ENCODE measurements at places on chromosomes 12 and 14.

DNA sequence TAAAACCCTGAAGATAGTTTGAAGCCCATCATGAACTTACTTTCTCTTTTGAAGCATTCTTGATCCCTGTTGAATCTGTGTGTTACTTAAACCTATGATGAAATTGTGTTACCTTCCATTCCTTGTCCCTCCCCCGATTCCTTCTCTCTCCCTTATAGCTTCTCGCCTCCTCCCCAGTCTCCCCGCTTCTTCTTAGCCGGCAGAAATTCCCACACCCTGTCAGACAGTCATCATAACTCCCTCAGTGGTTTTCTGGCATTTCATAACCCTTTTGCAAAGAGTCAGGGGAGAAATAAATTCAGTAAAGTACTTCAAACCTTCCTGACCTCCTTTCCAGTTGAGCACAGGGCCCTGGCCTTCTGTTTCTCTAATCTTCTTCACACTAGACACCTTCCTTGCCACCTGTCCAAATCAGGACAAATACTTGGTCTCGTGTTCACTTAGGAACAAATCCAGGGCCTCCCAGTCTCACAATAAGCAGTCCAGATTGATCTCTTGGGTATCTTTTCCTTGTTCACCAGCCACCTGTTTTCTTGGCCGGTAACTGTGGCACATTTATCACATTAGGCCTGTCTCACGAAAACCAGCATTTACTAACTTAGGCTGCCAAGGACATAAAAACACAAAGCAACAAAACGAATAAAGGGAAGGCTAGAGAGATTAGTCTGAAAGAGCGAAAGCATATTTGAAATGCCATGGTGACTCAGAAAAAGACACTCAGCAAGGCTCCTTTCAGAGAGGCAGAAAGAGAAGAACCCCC, 355.9 kb downstream of the TMTC2 start:
- DNase-seq: no peak

DNA sequence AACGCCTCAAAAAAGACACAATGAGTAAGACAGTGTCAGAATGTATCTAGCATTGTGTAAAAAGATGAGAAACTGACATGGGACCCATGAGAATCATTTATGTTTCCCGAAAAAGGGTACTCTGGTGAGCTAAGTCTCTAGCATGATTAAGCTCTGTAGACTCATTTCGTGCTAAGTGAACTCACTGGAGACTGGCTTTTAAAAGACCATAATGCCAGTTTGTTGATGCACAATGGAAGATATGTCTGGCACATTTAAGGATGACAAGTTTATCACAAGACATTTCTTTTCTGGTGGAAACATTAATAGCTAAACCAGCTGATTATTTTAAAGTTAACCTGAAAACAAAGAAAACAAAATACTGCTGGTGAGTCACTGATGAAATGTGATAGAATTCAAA, 233.5 kb downstream of the SLC2A13 start:
- no peak for DNase-seq

- no peak for DNase-seq
Measured at GRCh38 chr12:6956021-6956727, 5.0 kb downstream of the PTPN6 start.

- no peak for DNase-seq
Measured at GRCh38 chr12:42617622-42618021, 28.1 kb upstream of the PRICKLE1 start.

DNA sequence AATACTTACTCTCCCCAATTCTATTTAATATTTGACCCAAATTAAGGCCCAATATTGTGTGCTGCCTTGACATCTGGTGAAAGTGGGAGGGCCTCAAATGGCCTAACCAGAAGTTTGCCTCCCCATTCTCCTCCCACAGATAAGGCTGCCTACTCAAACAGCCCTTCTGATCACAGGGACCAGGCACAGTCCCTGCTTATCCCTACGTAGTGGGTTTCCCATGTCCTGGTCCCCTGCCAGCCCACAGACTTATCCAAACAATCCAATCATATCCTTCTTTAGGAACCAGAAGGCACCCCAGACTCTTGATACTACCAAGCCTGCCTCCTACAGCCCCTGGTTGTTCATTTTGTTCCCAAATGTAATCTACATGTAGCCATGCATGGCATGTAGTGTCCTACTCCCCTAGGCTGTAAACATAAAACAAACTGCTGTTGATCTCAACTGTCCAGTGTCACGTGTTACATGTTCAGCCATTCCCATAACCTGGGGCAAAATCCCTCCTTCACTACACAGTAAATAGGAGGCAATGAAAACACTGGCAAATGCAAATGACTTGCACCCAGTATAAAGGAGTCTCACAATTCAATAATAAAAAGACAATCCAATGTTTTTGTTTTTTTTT, 49.3 kb downstream of the EEA1 start:
- no peak for DNase-seq

DNA sequence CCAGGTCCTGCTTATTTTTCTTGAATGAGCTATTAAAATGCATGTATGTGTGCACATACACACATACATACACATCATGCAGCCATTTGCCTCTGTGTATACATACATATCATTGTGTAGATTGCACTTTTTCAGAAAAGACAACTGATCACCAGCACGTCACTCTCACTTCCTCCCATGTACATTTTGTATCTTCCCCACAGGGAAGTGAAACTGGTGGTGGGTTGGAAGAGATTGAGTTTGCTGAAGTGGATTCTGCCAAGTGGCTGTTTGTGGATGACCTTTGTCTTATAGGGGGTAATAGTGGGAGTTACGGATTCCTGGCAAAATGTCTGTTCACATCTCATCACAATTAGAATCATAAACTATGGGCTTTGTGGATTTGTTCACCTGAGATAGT, 448.6 kb downstream of the RAD51B start:
- no peak for DNase-seq

- DNase-seq: no peak
Measured at GRCh38 chr12:116539905-116540482, 19.2 kb upstream of the MAP1LC3B2 start.

GRCh38 chr12:778615-779014, 26.2 kb downstream of the WNK1 start:
- DNase-seq: no peak

DNA sequence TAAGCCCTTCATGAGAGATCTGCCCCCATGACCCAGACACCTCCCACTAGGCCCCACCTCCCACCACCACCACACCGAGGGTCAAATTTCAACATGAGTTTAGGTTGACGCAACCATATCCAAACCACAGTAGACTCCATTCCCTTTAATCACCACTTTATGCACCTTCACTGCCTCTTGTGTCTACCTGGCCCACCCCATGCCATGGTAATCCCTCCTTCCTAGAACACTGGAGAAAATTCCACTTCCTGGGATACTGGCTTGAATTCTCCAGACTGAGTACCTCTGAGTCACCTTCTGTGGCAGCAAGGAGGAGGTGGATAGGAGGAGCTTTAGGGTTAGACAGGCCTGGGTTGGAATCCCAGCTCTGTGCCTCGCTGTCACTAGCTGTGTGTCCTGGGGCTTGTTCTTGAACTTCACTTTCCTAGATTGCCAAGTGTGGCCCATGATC, 26.1 kb upstream of the CIPC start:
- no peak for DNase-seq

DNA sequence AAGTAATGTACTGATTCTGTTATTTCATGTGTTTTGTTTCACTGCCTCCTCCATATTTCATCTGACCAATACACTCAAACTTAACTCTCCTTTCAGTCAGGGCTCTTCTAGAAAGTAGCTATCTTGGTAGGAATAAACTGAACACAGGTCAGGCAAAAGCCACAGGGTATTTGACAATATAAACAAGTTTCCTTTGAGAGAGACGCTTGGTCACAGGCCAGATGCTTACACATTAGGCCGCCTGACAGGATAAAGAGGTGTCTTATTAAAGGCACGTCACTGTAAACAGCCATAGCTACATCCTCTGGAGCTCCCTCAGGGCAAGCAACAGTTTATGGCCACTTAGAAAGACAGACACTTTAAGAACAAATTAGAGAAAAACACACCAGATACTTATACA, 607.5 kb downstream of the SLC6A15 start:
- DNase-seq: no peak

DNA sequence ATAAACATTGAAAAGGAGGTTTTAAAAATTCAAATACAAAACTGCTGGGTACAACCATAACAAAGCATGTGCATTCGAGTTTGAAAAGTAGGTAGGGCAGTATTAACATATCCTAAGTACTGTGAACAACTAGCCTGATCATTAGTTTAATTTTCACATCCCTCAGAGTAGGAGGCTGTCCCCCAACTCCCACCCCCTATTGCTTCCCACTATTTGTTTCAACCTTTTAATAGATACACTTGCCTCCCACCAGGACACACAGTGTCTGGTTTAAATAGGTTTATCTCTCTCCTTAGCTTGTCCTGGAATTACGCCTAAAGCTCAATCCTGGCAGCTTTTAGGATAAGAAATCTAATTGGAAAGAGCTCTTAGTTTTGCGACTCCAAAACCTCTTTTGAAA, 2.1 kb downstream of the TAOK3 start:
- no peak for DNase-seq

DNA sequence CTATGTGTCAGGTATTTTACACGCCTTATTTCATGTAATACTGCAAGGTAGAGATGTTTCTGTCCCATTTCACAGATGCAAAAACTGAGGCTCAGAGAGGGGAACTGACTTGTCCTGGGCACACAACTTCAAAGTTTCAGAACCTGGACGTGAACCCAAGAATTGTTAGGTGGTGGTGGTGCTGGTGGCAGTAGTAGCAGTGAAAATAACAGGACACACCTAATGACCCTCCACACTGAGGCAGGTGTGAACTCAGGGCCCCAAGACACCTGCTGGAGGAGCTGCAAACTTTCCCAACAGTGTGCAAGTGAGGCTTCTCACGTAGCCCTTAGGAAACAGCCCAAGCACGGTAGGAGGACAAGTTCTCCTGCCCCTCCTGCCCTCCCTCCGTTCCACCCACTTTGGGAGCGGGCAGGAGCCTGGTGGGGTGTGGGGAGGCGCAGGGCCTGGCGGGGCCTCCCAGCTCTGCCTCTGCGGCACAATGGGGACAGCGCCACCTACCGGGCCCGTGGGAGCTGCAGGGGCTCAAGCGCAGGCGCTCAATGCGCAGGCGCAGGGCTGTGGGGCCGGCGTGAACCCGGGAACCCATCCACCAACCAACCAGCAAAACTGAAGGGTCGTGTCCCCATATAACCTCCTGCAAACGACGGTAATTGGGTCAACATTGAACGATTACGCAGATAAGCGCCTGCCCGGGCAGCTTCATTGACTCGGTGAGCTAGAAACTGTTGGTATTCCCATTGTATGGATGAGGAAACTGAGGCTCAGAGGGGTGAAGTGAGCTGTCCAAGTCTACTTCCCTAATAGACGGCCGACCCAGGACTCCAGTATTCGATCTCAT, 12.0 kb upstream of the TRPV4 start:
- peak; percentile 81 for DNase-seq

DNA sequence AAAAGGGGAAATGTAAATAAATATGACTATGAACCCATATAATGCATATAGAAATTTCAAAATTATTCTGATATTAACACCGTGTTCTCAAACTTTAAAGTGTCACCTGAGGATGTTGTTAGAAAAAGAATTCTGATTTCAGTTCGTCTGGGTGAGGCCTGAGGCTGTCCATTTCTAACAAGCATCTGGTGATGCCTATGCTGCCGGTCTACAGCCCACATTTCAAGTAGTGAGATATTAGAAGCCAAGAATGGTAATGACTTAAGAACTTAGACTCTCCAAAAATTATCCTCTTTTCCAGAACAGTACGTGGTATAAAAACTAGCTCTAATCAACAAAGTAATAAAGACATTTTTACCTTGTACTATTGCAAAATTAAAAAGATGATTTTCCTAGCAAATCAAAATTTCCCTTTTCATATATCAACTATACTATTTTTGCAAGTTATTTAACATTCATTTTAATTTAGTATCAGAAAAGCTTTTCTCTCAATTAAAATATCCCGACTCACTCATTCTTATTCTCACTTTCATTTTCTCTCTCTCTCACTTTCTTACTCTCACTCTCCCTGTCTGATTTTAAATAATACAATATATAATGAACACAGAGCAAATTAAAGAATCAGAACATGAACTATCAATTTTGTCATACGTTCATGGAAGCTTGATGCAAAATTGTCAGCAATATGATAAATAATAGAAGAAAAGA, 35.0 kb downstream of the PIK3C2G start:
- no peak for DNase-seq

- DNase-seq: no peak
Measured at GRCh38 chr14:65566820-65567522, 154.4 kb downstream of the FUT8 start.

GRCh38 chr12:123559468-123559867, 24.9 kb upstream of the TMED2 start:
- no peak for DNase-seq

DNA sequence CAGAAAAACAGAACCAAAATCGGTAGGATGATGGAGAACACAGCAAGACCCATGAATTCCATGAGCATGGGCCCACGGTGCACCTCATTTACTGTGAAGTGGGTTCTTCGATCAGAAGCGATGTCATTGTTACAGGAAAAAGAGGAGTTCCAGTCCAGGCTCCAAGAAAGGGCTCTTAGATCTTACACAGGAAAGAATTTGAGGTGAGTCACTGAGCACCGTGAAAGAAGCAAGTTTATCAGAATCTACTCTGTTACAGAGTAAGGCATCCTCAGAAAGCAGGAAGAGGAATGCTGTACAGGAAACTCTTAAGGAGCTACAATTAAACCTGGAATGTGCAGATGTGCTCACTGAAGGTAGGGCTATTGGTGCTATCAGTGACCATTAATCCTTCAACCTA, 11.6 kb upstream of the CHFR start:
- no peak for DNase-seq

- DNase-seq: no peak
Measured at GRCh38 chr12:100953677-100954076, 159.1 kb downstream of the ANO4 start.

DNA sequence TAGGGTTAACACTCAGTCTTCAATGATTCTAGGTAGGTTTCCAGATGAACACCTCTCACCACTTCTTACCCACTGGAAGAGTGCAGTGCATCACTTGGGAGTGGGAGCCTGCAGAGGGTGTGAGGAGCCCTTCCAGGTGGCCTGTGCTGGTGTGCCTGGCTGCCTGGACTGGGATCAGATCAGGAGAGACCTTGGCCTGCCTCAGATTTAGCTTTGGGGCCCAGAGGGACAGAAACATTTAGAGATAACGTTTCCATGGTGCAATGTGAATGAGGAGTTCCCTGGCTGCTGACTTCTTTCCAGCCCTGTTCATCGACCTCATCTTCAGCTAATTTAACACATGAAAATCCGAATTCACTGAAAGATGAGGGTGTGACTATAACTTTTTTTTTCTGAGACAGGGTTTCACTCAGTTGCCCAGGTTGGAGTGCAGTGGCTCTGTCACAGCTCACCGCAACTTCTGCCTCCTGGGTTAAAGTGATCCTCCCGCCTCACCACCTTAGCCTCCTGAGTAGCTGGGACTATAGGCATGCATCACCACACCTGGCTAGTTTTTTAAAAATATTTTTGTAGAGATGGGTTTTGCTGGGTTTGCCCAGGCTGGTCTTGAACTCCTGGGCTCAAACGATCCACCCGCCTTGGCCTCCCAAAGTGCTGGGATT, 53.6 kb downstream of the SUSD6 start:
- no peak for DNase-seq

DNA sequence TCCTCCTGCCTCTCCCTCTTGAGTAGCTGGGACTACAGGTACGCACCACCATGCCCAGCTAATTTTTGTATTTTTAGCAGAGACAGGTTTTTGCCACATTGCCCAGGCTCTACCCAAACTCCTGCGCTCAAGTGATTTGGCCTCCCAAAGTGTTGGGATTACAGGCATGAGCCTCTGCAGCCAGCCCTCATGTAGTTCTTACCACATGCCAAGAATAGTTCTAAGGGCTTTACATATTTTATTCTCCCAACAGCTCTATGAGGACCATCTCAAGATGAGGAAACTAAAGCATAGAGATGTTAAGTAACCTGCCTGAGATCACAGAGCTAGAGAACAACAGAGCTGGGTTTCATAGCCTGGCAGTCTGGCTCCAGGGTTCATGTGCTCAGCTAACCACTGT, 37.9 kb upstream of the ALDH2 start:
- DNase-seq: no peak
